ENCODE measurements at places on chromosomes 1 and 21. TPM values are rescaled to one million over a fixed set of nuclear protein-coding genes. Genes with fewer than 3 reads are reported as not detected.

GRCh38 chr1:169886931-169887330 lies 6.8 kb downstream of the SCYL3 start:
- DNase-seq = no peak

DNA sequence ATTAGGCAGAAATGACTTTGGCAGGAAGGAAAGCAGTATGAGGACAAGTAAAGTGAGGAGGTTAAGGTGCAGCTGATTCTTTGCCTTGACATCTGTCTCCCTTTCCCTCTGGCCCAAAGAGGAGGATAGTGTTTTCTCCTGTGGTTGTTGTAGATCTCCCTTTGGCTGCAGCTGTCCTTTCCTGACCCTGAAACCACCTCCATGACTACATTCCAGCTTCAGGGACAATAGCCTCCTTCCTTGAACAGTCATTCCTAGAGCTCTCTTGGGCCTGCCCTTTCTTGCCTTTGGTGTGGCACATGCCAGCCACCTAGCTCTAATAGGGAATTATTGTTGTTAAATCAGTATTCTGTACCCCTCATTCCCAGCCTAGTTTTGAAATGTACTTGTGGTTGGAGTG lies 6.2 kb downstream of the ZMYM1 start:
- no peak for DNase-seq

DNA sequence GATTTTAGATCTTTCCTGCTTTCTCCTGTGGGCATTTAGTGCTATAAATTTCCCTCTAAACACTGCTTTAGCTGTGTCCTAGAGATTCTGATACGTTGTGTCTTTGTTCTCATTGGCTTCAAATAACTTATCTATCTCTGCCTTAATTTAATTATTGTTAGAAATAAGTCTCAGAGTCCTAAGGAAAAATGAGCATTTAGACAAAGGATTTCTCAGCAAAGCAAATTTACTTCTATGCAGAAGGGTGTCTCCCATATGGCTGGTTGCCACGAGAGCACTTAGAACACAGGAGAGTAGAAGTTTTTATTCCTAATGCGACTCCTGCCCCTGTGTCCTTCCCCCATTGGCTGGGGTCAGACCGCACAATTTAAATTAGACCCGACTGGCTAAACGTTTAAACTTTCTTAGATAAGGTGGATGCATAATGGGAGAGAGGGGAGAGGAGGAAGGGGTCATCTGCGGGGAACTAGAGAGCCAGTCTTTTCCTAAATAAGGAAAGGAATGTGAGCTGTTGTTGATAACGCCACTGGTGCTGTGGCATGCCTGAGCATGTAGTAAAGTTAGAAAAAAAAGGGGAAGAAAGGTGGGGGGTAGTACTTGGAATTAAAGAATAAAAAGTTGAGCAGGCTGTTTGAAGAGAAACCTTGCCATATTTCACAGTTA lies 170.2 kb downstream of the DYRK1A start:
- no peak for DNase-seq

DNA sequence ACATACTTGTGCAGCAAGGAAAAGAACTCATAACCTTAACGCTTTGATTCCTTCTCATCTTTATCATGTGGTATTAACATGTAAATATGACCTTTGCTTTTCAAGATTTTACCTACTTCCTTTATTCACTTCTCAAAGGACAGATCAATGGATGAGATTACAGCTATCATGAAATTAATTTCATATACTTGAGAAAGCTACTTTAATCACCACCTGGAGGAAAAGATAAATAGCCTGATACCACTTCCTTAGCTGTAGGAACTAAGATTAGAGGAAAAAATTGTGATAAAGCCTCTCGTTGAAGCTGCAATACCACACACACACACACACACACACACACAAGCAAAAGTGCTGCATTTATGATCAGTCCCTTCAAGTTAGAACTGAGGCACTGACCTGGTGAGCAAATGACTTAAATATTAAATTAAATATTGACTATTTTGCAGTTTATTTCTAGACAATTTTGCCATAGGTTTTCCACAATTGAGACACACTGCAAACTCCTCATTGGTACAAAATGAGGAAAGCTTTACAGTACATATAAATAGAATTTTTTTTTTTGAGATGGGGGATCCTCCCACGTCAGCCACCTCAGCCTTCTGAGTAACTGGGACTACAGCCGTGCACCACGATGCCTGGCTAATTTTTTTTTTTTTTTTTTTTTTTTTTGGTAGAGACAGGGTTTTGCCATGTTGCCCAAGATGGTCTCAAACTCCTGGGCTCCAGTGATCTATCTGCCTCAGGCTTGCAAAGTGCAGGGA lies 27.2 kb upstream of the DMRTB1 start:
- DNase-seq = no peak

- no peak for DNase-seq
These were observed 50.5 kb upstream of the PRRC2C start for GRCh38 chr1:171434717-171435346.

PCP4L1 gene
- not detected for total RNA-seq

DNA sequence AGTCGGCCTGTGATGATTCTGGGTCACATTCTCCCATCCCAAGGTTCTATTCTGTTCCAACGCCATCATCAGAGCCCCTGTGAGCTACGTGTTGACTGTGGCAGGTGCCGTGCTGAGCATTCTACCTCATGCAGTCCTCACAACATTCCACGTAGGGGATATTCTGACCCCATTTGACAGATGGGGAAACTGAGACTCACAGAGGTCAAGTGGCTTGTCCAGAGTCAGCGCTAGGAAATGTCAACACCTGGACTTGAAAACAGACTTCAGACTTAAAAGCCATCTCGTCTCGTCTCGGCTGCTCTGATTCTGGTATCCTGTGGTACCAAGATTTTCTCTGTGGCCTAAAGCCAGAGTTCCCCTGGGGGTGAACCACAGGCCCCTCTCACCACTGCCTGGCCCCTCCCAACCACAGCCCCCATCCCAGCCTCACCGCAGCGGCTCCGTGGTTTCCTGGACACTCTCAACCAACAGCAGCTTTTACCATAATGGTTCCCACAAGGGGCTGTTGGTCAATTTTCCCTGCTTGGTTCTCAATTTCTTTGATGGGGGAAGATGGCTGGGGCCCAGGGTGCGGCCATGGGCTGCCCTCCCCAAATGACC lies 39.6 kb downstream of the SDC3 start:
- no peak for DNase-seq

GRCh38 chr1:8976338-8976737 lies 30.7 kb downstream of the CA6 start:
- no peak for DNase-seq

PRR9 gene
- not detected for total RNA-seq

DNA sequence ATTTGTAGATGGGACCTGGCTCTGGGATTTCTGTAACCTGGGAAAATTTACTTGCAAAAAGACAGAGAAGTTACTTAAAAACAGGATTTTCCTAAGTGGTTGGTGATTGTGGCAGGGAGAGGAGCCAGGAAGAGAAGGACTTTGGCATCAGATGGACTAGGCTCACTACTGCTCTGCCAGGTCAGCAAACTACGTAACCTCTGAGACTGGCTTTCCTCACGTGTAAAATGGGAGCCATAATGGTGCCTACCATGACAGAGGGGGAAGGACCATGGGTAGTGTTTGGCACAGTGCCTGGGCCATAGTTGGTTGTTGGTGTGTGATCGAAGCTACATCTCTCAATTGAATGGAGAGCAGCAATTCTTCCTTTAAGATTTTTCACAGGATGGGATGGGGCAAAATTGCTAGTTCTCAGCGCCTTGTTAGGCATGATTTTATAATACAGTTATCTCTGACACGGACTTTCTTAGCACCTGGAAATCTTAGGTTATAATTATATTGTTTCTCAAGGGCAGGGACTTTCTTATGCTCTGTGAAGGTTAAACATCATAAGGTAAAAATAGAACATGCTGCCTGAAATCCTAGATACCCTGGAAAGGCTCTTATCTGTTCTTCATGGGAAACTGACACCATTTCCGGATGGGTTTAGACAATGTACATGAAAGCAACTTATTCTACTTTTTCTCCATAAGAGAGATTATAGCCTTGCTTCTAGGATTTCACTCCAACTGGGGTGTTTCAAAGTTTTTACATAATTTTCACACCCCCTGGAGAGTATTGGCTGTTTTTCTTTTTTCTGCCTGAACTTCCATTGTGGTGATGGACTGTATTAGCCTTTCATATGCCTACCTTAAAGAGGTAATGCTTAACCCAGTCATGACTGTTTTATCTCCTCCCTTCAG lies 10.9 kb downstream of the ROR1 start:
- DNase-seq = no peak

DNA sequence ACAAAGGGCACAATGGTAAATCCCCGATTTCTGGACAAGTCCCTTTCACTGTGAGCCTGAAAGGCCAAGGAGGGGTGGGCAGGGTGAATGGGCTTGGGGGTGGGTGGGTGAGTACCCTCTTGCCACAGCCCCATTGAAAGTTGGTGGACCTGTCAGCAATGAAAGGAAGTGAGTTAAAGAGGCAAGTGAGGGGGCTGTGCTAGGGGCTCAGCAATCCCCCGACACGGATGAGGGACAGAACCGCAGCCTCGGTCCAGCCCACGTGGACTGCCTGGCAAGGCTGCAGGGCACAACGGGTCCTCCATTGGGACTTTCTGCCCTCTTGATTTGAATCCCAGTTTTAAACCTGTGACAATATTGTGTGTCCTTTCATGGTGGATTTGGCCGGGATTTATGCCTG lies 255.3 kb downstream of the FOXD2 start:
- DNase-seq = no peak

- no peak for DNase-seq
These were observed 16.0 kb downstream of the YARS1 start for GRCh38 chr1:32801096-32801715.

DNA sequence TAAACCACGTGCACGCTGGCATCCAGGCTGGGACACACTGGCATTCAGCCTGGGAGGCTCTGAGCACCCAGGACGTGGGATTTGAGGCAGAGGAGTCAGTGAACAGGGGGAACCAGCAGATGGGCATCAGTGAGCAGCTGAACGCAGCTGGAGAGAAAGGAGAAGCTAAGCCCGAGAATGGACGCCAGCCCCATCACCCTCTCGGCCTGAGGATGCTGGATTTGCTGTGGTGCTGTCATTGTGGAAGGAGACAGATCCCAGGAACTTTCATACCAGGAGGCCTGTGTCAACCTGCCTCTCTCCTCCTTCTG lies 132.8 kb downstream of the PGBD5 start:
- no peak for DNase-seq

JAM2 gene
- total RNA-seq = 8.7 TPM

DHCR24 gene
- total RNA-seq = 298 TPM

DNA sequence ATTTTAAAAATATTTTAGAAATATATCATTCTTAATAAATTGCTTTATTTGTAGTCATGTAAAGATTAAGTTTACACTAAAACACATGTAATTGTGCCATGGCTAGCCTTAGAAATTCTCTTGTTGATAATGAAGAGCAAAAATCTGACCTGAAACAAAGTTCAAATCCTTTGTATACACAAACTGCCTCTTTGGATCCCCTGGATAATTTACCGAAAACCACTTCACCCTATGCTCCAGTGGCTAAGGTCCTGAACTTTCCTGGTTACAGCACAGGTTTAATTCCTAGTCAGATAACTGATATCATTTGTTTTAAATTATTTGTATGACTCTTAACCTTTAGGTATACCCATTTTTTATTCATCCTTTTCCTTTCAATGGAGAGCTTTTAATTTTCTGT lies 1093.2 kb upstream of the ADGRL4 start:
- no peak for DNase-seq

NR1I3 gene
- total RNA-seq = not detected

CRNN gene
- not detected for total RNA-seq

TFF2 gene
- total RNA-seq = 0.98 TPM

- no peak for DNase-seq
These were observed 53.6 kb upstream of the DMRTA2 start for GRCh38 chr1:50476800-50477199.

DNA sequence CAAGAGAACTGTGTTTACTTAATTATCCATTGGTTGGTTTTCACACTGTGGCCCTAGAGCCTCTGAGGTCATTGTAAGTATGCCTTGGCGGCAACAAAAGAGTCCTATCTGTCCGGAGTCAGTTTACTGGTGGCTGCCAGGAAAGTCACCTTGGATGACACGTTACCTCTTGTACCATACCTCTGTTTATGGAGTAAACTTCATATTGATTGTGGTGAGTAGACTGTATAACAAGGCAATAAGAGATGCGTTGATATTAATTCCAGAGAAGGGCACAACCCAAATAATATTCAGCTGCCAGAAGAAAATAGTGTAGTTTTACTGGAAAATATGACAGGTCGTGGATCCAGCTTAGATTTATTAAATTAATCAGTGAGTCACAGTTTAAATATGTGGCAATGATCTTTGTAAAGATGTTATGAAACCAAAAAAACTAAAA lies 20.4 kb upstream of the KIF14 start:
- no peak for DNase-seq

- no peak for DNase-seq
These were observed 17.2 kb upstream of the NCF2 start for GRCh38 chr1:183607322-183607980.

DNA sequence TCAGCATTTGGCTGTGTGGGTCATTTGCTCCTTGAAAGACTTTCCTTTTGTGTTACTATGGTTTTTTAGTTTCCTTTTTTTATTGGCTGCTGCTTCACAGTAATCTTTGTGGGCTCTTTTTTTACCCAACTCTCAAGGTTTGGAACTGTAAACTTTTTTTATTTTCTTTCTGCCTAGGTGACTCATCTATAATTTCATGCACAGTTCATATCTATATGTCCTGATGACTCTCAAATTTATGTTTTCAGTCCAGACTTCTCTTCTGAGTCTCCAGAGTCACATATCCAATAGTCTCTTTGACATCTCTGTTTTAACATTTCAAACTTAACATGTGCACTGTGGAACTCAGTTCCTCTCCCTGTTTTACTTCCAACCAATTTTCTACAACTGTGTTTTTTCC lies 83.4 kb downstream of the ATF6 start:
- no peak for DNase-seq

- DNase-seq = no peak
These were observed 110.4 kb downstream of the RERE start for GRCh38 chr1:8706995-8707396.

IRF6 gene
- 132 TPM for total RNA-seq

DNA sequence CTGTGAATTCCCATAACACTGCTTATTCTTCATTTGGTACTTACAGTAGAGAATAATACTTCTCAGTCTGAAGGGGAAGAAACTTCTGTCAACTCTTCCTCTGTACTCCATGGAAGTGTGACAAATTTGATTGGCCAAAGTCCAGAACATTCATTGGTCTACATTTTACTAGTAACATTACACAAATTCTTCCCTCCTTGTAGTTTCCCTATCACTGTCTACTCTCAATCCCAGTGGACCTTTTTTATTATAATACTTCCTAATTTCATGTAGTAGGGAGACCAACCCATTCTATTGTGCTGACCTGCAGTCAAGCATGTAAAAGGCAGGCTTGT lies 74.7 kb downstream of the ALG6 start:
- no peak for DNase-seq

S100A3 gene
- total RNA-seq = not detected

RIIAD1 gene
- 0.67 TPM for total RNA-seq

CDA gene
- 138 TPM for total RNA-seq

SPATA21 gene
- not detected for total RNA-seq

CD2 gene
- 3.5 TPM for total RNA-seq

FNDC5 gene
- 0.22 TPM for total RNA-seq

PKLR gene
- total RNA-seq = 1.0 TPM

GRCh38 chr1:183620311-183620710 lies 15.3 kb downstream of the ARPC5 start:
- no peak for DNase-seq

TMEM52 gene
- 4.3 TPM for total RNA-seq

- DNase-seq = peak; percentile 18
These were observed 14.4 kb upstream of the CD101 start for GRCh38 chr1:116987256-116987555.
